CD4-positive, alpha-beta T cell treated with Interleukin-6 for 4 hours (primary cell): ENCODE measurements at places on chromosomes 2 and 18.
A peak's percentile ranks its signal among the peaks of the same experiment; 100 is the strongest.

GRCh38 chr2:238966072-238966937 is 118.4 kb downstream of the TWIST2 start:
- DNase-seq: no peak

- no peak for DNase-seq
Measured at GRCh38 chr18:76357174-76357573, 137.9 kb downstream of the ZNF516 start.

- DNase-seq: no peak
Measured at GRCh38 chr2:8028981-8029380, 652.9 kb upstream of the ID2 start.

DNA sequence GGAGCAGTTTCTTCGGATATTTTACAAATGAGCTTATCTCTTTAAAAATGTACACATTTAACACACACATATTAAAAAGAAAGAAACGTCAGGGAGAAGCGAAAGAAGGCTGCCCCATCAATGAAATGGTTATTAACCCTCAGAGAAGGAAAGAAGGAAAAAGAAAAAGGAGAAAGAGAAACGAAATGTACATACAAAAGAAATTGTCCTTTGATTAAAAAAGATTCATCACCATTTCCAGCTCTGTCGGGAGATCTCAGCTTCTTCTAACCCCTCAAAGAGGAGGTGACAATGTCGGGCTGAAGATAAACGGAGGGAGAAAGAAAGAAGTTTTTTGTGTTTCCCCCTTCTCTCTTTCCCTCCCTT is 1.5 kb downstream of the IKZF2 start:
- no peak for DNase-seq

DNA sequence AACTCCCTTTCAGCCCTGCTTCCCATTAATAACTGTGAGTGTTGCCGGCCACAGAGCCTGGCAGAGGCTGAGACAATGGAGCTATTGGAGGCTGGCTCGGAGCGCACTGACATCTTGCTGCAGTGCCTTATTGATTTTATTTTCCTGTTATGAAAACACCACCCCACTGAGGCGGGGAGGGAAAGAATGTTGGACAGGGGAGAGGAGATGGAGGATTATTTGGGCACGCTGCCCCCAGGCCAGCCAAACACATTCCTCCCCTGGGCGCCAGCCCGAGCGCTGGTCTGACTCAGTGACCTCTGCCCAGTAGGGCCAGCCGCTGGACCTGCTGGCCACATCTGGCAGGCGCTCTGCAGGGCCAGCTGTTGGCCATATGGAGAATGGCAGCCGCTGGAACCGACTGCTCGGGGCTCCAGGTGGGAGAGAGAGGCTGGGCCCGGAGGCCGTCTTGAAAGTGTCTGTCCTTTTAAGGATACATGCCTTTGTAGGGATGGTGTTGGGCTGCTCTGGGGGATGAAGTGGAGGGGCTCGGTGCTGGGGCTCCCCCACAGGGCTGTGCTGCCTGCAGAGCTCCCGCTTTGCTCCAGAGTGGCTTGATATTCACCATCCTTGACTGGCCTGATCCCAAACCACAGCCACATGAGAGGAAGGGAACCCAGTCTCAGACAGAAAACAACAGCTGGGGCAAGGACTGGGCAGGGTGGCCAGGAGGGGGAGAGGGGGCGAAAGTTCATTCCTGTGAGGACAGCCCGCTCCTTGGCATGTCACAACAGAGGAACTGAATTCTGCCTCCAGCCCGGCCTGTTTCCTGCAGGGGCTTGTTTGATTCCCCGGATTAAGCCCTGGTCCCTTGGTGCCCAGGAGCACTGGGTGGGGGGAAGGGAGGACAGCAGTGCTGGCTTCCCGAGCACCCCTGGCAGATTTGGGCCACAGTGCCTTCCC is 179.0 kb downstream of the KLHL29 start:
- DNase-seq: no peak

DNA sequence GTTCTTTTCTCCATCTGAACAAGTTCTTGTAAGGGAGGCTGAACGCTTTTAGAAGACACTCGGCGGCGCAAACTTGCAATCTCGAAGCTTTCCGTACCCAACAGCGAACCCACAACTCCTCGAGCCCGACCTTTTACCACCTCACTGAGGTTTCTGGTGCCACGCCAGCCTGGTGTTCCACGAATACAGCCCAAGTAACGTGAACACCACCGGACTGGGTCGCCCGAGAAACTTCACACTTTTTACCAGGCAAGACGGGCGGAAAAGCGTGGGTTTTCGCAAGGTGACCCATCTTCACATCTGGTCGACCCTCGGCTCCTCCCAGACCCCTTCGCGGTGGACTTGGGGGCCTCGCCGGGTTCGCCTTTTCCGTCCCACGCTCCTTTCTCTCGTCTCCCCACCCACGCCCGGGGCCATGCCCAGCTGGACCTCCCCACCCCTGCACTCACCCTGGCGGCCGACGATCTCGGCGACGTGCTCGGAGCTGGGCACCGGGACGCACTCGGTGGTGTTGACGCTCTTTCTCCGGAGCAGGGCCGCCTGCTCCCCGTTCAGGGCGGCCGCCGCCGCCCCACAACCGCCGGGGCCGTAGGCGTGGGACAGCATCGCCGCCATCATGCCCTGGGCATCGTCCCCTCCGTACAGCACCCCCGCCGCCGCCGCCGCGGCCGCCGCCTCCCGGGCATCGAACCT is 1.2 kb downstream of the MEX3C start:
- peak; percentile 54 for DNase-seq

- DNase-seq: no peak
Measured at GRCh38 chr2:201313362-201313761, 43.8 kb downstream of the FLACC1 start.

DNA sequence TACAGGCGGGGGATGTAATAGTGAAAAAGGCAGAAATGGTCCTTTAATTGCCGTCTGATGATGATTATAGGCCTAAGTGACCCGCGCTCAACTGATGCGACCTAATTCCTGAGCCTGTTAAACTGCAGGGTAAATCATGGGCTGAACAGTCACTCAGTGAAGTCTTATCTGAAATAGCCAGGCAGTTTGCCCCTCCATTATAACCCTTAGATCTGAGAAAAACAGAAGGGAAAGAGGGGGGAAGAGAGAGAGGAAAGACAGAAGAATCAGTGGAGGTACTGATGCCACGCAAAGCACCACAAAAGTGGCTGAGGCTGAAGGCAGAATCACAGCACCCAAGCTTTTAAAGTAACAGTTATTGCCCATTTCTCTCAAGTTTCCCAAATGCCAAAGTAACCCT is 73.1 kb upstream of the DNMT3A start:
- DNase-seq: no peak

DNA sequence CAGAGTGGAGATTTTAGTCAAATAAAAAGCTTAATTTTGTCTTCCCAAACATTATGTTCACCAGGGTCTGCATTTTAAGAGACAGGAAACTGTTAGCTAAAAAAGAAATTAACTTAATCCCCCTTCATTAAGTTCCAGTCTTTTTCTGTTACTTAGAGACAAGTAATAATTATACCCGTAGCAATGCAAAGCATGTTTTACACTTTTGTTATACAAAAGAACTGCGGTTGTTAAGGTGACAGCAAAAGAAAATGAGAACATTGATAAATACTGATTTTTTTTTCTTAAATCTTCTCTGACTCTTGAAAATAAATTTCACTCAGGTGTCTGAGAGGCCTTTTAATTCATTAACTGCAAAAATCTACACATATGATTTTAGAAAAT is 101.4 kb downstream of the MEIS1 start:
- no peak for DNase-seq

GRCh38 chr2:119028327-119029174 is 86.6 kb downstream of the MARCO start:
- no peak for DNase-seq

GRCh38 chr2:31428001-31428418 is 13.5 kb upstream of the XDH start:
- DNase-seq: no peak

- no peak for DNase-seq
Measured at GRCh38 chr2:48588745-48589144, 28.9 kb upstream of the GTF2A1L start.

- no peak for DNase-seq
Measured at GRCh38 chr2:203940039-203940438, 3.5 kb downstream of the ICOS start.

- DNase-seq: no peak
Measured at GRCh38 chr18:50373561-50374219, 1.2 kb upstream of the SKA1 start.

DNA sequence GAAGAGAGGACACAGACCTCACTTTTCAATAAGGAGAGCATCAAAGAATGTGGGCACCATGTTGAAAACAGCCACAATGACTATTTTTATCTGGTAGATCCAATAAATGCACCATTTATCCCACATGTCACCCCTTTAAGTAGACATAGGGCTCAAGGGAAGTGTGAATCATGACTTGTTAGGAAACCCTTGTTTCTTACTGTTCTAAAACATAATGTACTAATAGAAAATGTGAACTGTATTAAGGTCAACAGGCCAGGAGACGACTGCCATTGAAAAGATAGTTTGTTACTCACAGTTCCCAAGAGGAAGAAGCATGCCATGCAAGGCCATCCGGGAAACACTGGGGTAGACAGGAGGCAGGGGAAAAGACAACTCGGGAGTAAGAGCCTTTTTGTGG is 137.7 kb downstream of the EN1 start:
- DNase-seq: no peak

GRCh38 chr2:74766780-74767179 is 67.1 kb upstream of the HK2 start:
- DNase-seq: no peak

DNA sequence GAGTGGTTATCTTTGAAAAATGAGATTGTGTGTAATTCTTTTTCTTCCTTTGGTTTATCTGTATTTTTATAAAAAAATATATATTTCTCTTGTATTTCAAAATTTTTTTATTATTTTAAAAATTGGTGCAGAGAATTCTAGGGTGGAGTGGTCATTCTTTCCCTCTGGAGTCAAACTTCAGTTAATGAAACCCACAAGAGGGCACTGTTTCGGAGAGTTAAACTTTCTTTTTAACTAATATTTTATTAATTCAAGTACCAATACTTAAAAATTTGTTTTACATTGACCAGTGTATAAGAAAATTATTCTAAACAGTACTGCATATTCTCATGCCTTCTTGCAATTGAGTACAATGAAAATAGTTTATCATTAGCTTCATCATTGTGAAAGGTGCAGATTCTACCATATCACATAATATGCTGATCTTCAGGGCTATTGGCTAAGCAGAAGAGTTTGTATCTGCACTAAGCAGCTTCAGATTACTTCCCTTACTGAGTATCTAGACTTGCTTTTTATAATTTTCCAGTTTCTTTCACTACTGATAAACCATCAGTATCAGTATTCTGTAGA is 50.1 kb downstream of the HS1BP3 start:
- no peak for DNase-seq

GRCh38 chr2:11788461-11789124 is 42.2 kb downstream of the LPIN1 start:
- DNase-seq: no peak

GRCh38 chr18:34339155-34339554 is 114.4 kb upstream of the NOL4 start:
- DNase-seq: no peak

DNA sequence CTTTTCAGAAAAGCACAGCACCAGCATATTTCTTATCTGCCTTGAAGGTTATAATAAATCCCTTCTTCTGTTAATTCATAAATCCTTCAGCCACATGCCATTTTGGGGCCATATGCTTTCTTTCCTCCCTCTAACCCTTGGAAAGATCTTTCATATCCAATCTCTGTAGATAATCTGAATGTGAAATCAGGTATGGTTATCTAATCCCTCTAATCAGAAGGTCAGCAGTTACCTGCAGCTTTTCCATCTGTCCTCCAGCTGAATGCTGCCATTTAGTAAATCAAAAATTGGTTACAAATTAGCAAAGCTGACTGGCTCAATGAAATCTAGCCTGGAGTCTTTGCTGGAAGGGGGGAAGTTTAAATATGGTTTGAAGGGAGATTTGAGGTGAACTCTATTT is 230.5 kb downstream of the PIK3C3 start:
- no peak for DNase-seq

DNA sequence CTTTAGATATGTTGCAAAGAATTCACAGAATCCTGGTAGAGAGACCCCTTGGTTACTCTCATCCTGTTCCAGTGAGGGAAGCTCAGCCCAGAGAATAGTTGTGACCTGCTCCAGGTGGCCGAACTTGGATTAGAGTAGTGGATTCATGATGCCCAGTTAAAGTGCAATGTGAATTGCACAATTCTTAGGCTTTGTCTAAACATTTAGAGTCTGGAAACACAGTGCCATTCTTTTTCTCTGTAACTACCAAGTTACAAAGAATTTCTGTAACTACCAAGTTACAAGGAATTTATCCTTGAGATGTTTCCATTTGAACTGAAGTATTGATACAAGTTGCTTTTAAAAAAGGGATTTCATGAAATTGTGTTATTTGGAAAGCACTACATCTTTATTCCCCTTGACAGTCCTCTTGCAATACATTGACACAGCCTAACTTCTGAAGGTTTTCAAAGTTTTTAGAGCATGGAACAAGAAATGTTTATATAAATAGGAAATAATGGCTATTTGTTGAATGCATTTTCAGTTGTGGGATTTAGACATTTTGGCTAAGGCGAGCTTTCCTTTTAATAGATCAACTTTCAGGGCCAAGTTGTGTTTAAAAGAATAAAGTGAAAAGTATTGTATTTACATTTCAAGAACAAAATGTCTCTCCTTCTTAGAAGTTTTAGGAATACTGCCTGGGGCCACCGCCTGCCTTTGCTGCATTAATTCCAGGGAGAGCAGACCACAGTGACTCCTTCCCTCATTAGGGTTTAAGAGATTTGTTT is 315.0 kb downstream of the LPIN1 start:
- no peak for DNase-seq

DNA sequence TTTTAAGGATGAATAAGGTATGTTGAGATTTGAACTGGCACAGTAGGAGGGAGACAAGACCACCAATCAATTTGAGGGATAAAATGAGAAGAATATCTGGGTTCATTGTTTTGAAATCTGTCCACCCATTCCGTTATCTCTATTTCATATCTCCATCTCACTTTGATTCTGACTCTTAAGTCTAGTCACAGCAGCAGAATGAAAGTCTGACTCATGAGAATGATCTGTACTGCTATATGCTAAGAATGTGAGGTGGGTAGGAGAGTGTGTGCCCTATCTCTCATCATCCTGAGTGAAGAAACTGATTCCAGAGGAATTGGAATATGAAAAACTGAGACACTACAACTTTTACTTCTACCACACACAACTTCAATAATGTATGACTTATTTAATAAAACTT is 1994.5 kb upstream of the PIK3C3 start:
- no peak for DNase-seq

DNA sequence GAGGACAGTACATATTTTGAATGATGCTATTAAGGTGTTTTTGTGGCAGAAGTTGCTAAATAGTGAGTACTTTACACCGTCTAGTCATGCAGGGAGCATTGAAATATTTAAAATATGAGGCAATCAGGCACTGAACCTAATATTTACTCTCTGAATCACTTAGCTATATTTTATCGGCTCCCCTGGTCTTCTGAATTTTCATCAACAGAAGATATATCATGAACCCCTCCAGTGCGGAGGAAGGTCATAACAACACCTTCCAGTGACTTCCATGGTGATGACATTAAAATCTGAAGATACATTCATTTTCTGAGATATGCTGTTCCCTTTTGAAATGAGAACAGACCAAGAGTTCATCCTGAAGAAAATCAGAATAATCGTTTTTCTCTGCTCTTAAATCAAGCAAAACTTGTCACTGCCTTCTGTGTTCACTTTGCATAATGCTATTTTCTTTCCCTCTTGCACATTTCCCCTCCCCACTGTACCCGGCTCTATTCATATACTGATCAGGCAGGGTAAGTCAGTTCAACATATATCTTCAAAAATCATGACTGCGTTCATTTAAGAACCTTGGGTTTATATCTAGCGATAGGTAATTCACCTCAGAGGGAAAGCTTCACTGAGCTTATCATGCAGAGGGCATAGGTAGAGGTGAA is 729.9 kb upstream of the GYPC start:
- DNase-seq: no peak
